NCI-H1417 (cell line): ENCODE measurements at places on chromosomes 3 and 15.

GRCh38 chr3:100759950-100760349 is 50.7 kb downstream of the TFG start:
- DNase-seq = no peak

- no peak for DNase-seq
These were observed 11.0 kb upstream of the MUSTN1 start for GRCh38 chr3:52845691-52846431.

DNA sequence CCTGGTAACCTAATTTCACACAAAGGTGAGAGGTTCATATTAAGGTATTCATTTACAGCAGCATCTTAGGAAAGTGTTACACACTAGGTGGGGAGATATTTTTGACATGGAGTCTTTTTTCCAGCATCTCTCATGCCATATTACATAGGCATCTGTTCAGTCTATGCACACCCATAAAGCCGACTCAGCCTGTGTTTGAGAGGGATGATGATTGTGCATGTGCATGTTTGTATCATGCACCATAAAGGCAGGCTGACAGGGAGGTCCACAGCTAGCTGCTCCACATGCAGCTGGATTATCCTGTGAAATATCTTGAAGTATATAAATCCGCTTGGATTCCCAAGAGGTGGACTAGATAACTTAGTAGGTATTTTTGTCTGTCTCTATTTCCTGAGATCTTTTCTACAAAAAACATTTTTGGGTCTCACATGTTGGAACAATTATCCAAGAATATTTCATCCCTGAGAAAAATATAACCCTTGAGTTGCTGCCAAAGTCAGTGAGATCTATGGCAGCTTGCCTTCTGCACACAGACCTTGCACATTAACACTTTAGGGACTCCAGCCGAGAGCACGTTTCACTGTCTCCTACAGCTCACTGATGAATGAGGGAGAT is 288.4 kb upstream of the DPH6 start:
- DNase-seq = no peak

GRCh38 chr15:38696109-38696727 is 131.6 kb upstream of the RASGRP1 start:
- no peak for DNase-seq

DNA sequence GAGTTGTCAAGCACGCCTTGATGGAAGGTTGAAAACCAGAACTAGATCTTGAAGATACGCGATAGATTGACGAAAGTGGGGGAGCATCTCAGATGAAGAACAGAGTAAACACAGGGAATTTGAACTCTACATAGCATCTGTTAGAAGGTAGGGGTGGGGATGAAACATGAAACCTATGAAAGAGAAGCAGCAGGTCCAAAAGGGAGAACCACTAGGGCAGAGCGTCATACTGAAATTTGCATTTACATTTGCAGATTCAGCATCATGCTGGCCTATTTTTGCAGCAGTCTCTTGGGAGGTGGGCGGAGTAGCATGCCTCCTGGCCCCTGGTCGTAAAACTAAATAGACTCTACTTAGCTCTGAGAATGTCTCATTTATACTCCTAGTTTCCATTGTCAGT is 46.1 kb upstream of the RASGRP1 start:
- no peak for DNase-seq

DNA sequence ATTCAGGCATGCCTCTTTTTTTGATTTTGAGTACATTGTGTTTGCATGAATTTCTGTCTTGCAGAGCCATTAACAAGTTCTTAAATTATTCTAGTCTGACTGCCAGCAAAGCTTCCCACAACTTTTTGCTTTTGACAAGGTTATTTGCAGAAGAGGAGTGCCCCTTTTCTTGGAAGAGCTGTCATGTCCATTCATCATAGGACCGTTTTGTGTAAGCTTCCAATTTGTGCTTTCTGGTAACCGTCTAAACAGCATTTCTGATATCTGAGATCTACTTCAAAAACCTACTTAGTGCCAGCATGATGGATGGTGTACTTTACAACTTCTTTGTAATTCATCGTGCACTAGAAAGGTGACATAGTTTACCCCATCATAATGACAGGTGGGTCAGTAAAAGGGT is 379.7 kb downstream of the NAALADL2 start:
- DNase-seq = peak; percentile 87

DNA sequence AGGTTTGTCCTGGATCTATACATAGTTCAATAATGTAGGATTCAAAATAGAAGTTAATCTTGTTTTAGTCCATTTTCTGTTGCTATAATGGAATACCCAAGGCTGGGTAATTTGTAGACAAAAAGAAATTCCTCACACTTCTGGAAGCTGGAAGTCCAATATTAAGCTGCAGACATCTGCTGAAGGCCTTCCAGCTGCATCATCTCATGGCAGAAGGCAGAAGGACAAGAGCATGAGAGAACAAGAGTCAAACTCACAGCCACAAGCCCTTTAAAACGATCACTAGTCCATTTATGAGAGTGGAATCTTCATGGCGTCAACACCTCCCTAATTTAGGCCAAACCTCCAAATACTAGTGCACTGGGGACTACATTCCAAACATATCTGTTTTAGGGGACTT is 669.3 kb downstream of the ROBO2 start:
- DNase-seq = no peak

GRCh38 chr3:88807491-88808105 is 299.8 kb upstream of the EPHA3 start:
- DNase-seq = no peak

DNA sequence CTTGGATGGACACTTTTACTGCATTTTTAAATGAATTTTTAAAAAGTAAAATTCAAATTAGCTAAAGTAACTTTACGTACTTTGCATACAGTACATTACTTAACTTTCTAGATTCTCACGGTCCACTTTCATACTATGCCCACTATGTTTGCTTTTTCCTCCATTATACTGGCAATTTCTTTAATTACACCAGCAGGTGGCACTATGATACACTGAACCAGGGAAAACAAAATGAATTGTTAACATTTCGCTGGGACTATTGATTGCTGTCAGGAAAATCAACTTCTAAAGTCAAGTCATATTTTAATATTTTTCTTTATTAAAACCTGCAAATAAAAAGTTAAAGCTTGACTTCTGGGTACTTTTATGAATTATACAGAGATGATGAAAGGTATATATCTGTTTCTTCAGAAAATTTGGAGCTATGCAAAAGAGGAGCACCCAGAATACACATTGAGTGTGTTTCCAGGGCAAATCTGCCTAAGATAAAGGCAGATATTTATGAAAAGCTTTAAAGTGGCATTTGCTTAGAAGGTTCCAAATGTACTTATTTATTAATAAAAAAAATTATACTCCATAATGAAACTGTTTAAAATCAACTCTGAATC is 21.8 kb upstream of the POU1F1 start:
- no peak for DNase-seq

DNA sequence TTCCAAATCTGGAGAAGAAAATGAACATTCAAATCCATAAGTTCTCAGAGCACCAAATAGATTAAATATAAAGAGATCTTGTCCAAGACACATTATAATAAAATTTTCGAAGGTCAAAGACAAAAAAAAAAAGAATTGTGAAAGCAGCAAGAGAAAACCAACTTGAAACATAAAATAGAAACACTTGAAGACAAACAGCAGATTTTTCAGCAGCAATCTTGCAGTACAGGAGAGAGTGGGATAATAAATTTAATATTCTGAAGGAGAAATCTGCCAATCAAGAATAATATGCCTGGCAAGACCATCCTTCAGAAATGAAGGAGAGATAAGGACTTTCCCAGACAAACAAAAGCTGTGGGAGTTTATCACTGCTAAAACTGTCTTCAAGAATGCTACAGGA is 150.5 kb upstream of the COL8A1 start:
- DNase-seq = no peak

GRCh38 chr3:66047311-66048050 is 8.8 kb upstream of the MAGI1 start:
- DNase-seq = no peak

DNA sequence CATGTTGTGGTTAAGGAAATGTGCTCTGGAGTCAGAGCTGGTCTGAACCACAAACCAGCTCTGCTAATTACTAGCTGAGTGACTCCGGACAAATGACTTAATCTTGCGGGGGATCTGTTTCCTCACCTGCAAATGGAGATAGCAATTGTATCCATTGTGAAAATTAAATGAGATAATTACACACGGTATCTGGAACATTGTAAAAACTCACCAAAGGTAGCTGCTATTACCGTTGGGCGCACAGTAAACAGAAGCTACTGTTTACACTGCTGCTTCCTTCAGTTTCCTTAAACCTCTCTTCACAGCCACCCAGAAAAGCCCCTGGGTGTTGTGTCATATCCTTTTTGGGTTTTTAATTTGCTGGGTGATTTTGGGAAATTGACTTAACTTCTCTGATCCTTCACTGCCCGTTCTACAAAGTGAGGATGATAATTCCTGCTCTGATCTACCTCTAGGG is 107.8 kb downstream of the MEGF11 start:
- DNase-seq = no peak

DNA sequence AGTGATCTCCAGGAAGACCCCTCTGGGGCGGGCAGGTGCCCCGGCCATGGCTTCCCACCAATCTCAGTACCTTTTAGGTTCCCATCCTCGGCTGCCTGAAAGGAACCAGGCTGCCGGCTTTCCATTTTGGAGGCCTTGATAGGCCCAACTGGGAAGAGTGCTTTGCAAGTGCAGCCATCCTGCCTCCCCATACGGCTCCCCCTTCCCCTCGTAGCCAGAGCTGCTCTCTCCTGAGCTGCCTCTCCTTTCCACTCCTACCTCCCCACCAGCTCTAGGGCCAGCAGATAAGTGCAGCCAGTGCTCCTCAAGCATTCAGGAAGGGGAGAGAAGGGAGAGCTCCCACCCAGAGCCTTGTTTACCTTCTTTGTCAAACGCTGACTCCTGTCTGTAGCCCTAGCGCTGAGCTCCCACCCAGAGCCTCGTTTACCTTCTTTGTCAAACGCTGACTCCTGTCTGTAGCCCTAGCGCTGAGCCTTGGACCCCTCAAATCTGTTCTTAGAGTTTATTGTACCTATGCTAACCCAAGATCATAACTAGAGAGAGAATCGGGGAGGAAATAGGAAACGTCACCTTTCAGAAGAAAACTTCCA is 133.0 kb downstream of the LRRK1 start:
- DNase-seq = no peak

GRCh38 chr3:69914395-69914794 is 85.1 kb upstream of the SAMMSON start:
- no peak for DNase-seq

GRCh38 chr3:73695841-73696240 is 71.1 kb upstream of the PDZRN3 start:
- no peak for DNase-seq

DNA sequence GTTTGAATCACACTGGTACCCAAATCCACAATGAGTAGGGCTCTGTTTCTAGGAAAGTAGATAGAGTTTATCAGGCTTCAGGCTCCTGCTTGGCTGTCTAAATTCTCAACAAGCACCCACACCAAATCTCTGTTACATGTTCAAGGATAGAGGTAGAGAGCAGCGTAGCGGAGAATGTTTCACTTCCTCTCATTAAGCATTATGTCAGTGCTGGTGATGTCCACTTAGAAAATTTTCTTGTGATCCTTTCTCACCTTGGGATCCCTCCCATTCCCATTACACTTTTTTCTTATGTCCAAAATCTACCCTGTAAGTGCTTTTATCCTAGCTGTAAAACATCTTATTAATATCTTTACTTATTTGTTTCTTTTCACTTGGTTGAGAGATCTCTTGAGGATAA is 34.7 kb upstream of the GCSAM start:
- no peak for DNase-seq

- DNase-seq = no peak
These were observed 52.9 kb downstream of the PGBD4 start for GRCh38 chr15:34154725-34155204.

DNA sequence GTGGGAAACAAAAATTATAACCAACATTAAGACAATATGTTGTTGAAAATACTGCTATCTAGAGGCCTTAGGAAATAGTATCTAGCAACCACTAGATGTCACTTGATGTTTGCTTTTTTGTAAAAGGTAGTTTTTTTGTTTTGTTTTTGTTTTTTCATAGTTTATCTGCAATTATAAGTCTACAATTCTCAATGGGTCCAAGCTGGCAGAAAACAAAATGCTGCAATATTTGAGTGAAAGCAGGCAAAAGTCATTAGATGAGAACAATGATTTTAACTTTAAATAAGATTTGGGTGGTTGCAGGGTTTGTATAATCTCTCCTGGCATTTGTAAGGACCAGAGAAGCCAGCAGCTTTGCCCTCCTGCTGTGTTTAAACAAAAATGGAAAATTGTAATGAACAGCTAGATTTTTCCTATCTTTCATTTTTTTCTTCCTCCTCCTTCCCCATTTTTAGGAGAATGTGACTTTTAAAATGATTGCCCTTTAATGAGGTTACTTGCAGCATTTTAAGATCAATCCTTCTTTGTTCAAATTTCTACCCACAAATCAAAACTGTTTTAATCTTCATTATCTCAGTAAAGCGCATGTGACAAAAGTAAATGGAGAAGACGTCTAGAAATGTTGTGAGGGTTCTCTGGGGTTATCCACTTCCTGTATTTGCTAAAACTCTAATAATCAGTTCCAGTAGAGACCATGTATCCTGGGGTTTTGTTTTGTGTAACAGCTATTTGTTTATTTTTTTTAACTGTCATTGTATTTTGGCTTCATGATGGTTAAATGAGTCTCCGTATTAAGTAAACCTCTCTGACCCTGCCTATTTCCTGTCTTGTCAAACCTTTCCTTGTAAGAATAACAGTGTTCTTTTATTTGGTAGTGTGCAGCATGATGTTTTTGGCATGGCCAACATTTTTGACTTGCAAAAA is 27.3 kb downstream of the DUT start:
- peak; percentile 52 for DNase-seq

GRCh38 chr15:85825118-85825517 is 30.4 kb upstream of the KLHL25 start:
- no peak for DNase-seq

GRCh38 chr3:124529826-124530571 is 200.3 kb upstream of the UMPS start:
- DNase-seq = no peak

- peak; percentile 94 for DNase-seq
These were observed 28.4 kb downstream of the PDE8A start for GRCh38 chr15:85010071-85010385.

DNA sequence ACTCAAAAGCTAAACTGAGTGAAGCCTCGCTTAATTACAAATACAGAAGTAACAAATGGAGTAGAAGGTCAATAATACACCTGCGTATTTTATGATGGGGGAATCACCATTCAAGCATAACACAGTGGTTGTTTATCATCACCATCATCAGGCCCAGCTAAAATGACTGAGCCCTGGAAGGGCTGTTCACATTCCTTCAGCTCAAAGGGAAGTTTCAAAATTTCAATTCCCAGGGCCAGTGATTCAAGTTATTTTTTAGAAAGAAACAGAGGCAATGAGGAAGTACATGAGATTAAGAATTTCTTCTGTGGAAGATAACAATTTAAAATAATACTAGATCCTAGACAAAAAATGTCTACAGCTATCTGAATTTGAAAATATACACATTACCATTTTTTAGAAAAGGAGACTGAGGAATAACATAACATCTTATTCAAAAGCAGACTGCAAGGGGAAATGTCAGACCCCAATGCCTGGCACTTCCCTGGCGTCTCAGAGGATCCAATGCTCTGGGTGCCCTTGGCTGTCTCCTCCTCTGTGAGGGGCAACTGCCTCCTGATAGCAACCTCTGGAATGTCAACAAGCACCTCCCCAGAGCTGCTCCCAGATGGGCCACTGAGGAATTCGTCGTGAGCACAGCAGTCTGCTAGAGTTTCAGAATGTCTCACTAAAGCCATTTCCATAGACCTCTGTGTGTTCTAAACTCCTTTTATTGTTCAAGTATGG is 22.8 kb downstream of the EHD4 start:
- no peak for DNase-seq
